ENCODE measurements at places on chromosomes 3 and 15.
A peak's percentile ranks its signal among the peaks of the same experiment; 100 is the strongest.

DNA sequence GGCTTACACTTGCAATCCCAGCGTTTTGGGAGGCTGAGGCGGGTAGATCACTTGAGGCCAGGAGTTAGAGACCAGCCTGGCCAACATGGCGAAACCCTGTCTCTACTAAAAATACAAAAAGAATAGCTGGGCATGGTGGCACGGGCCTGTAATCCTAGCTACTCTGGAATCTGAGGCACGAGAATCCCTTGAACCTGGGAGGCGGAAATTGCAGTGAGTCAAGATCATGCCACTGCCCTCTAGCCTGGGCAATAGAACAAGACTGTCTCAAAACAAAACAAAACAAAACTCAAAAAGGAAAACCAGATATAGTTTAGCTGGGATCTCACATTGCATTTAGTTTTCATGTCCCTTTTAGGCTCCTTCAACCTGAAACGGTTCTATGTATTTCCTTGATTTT is 2.9 kb upstream of the USP50 start:
- DNase-seq, result no peak

- no peak for DNase-seq
These were observed 306.6 kb upstream of the TGFBR2 start for GRCh38 chr3:30299674-30300385.

DNA sequence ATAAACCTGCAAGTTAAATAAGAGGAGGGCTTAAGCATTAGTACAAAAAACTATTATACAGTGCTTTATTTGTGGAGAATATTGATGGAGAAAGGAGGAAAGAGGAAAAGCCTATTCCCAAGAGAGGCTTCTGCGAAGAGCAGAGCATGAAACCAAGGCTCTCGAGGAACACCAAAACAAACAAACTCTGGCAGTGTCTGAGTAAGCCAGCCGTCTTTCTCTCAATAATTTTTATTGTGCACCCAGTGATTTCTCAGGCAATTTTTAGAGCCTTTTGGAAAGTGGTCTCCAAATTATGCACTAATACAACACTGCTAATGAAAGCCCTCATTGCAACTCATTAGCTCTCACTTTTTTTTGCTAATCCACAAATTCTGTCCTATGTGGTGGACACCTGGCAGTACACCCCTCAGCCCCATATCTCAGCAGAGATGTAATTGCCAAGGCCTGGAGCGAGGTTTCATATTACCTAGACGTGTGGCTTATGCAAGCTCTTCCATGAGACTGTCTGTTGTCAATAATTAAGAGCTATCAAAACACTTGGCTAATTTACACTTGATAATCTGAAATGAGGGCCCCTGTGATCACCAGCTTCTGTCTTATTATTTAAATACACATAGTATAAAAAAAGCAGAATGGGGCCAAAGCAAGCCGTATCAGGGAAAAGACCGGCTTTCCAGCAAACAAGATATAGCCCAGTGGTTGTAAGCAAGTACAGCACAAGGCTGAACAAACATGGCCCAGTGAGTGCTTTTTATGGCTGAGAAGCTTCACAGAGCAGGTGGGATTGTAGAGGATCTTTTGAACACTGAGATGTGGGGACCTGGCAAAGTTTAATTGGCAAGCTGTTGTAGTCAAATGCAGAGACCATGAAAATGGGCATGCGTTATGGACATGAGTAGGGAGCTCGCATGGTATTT is 216.9 kb downstream of the ROBO2 start:
- no peak for DNase-seq

DNA sequence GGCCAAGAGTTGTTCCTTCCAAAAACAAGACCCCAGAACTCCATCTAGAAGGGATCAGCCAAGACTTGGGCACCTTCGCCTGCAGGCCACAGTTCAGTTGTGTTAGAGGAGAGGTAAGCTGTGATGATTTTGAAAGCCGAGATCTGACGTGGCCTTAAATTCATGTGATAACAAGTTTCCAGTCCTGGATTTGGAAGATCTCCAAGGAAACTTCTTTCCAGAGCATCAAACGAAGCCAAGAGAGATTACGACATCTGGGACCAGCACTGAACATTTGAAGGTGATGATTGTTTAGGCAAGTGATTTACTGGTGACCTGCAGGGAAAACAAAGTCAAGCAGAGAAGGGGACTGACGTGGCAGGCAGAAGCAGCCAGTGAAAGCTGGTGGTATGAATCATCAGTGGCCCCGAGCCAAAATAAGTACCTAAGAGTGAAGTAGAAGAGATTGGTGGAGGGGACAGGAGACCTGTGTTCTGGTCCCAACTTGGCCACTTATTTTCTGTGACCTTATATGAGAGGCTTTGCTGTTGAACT is 339.0 kb upstream of the PROK2 start:
- no peak for DNase-seq

- no peak for DNase-seq
These were observed 7.9 kb downstream of the ACP3 start for GRCh38 chr3:132325103-132325606.

- DNase-seq, result no peak
These were observed 73.9 kb upstream of the KCNH8 start for GRCh38 chr3:19074257-19074900.

GRCh38 chr3:152058856-152059255 is 185.4 kb downstream of the SUCNR1 start:
- DNase-seq, result no peak

DNA sequence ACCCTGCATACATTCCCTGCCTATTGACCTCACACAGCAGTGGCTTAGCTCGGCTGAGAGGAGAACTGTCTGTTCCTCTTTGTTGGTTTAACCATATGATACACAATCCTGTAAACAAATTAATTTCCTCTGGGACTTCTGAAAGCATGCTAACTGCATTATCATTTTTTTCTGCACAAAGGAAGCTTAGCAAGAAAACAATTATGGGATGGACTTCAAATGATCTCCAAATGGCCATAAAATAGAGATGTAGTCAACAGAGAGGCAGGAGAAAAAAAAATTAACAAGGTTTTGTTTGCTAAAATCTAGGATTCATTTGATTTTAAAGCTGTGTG is 14.4 kb upstream of the TMC3 start:
- no peak for DNase-seq

DNA sequence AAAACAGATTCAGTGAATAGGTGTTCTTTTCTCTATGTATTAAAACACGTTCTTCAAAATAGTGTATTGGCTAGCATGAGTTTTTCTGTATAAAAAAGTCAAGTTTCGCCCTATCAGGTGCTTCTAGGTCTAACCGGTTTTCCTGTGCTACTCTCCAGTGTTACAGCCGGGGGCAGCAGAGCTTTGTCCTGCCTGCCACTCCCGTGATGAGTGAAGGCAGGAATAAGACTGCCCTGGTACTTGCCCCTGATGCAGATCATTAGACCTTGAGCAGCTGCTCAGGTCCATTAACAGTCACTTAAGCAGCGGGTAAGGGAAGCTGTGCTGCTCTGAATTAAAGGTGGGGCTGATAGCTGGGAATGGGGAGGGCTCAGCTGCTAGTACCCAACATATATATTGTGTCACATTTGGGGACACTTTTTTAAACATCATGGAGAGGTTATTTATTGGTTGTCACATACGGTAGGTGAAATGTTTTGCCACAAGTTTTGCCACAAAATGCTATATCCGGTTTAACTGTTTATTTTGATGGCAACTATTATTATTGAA is 1.3 kb upstream of the UNC13C start:
- no peak for DNase-seq

DNA sequence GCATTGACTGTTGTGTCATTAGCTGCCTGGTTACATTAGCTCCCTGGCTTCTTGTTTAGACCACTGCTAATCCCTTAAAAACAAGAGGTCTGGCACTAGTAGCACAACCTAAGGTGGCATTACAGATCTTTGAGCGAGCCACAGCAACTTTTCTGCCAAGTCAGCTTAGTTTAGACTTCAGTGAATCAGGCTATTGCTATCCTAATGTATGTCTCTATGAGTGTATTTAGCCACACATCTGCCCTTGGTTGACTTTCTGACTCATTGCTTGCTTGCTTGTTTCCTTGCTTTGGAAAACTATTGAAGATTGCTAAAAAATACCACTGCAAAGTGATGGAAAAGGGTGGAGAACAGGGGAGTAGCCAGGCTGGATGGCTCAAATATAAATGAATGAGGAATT is 50.2 kb downstream of the CHP1 start:
- no peak for DNase-seq

DNA sequence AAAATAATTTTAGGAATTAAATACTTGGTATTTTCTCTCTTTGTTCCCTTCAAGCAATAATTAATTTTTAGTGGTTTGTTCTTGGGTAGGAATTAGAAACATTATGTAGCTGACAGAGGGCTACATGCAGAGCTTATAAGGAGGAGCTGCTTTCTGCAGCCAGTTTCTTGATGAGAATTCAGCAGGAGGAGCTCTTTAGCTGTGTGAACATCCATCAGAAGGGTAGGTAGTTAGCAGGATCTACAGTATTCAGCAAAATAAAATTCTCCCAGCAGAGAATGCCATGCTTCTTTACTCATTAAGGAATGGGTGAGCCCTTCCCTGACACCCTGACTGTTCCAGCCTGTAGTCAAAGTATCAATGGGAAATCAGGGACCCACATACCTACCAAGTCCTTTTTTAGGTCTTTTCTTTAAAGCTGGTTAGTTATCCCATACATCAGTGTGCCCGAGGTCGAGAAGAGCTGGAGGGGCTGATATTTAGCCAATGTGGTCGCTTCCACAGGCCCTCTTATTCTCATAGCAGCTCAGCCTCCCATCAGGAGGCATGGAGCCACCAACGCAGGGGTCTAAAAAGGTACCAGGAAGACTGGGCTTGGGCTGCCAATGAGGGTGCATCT is 54.0 kb downstream of the KCNAB1 start:
- DNase-seq, result no peak

- no peak for DNase-seq
These were observed 968 bp upstream of the TMEM266 start for GRCh38 chr15:76058714-76059319.

- no peak for DNase-seq
These were observed 129.7 kb downstream of the NFKBIZ start for GRCh38 chr3:101979033-101979432.

DNA sequence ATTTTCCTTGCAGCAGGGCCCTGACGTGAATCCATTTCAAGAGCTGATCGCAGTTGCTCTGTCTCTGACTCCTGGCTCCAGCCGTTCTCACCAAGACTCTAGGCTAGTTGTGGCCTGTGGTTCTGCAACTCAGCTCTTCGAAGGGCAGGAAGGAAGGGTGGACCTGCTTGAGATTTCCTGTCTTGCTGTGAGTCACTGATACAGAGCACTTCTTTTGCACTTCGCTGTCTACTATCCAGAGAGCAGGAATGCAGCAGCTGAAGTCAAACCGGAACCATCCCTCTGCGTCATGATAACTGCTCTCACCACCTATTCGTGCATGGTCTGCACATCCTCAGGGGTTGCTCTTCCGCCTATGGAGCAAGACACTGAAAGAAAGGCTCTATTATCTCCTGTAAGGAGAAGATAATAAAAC is 59.7 kb downstream of the RAP2B start:
- DNase-seq, result peak; percentile 15

DNA sequence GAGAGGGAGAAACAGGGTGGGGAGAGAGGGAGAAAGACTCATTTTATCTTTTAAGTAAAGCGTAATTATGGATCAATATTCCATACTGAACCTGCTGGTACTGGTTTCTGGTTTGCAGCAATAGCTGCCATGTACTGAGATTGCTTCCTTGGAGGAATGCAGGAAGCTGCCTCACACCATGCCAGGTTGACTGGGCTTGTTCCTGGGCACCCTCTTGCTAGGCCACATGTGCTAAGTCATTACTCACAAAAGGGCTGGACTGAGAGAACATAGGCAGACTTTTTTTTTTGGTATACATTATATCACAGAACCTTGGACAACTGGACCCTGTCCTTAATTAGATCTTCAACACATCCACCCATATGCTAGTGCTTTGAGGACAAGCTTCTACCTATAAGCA is 193.4 kb downstream of the ZNF621 start:
- DNase-seq, result no peak

DNA sequence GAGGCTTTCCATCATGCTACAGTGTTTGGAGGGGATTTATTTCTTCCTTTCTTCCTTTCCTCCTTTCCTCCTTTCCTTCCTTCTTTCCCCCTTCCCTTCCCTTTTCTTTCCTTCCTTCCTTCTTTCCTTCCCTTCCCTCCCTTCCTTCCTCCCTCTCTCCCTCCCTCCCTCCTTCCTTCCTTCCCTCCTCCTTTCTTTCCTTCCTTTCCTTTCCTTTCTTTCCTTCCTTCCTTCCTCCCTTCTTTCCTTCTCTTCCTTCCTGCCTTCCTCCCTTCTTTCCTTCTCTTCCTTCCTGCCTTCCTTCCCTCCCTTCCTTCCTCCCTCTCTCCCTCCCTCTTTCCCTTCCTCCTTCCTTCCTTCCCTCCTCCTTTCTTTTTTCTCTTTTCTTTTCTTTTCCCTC is 127.2 kb downstream of the EPHA3 start:
- no peak for DNase-seq

DNA sequence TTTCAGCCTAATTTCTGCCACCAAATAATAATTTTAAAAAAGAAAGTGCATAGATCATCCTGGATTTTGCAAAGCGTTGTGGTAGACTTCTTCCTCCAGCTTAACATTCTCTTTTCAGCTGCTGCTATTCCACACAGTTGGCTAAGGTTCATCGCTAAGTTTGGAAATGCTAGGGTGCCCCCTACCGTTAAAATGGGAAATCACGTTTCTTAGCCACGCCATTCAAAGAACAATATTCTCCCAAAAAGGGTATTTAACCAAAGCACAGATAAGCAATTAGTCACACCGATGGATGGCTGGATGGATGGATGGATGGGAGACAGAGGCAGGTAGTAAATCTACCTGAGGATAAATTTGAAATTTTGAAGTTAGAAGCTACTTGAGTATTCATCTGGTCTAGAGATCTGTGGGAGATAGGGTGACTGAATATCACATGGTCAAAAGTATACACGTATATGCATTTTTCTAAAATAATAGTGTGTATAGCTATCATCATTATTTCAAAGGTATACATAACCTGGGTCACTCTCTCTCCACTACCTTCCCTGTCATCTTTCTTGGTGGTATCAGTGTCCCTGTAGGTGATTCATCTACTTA is 67.2 kb downstream of the EFHB start:
- DNase-seq, result peak; percentile 17

DNA sequence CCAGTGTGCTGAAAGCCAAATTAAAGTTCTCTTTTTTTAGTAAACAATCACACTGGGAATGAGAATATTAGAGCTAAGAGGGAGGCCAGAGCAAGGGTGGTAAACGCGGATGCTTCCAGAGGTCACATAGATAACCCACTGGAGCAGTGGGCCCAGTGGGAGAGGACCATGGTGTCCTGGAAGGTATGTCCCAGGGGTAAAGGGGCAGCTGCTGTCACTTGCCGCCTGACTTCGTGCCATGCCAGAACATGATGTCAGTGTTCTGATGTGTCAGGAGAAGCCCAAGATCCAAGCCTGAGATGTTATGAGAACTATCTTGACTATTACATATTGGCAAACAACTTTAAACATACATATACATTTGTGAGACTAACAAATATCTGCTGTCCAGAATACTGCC is 211.9 kb upstream of the IL12A start:
- DNase-seq, result no peak

- DNase-seq, result no peak
These were observed 17.0 kb downstream of the CA12 start for GRCh38 chr15:63364399-63365272.

- DNase-seq, result no peak
These were observed 4.2 kb downstream of the SLC28A1 start for GRCh38 chr15:84888639-84889038.

GRCh38 chr3:24220859-24221657 is 273.6 kb downstream of the THRB start:
- DNase-seq, result no peak

- DNase-seq, result no peak
These were observed 57.9 kb downstream of the ACAP2 start for GRCh38 chr3:195384952-195385351.

- no peak for DNase-seq
These were observed 79.7 kb downstream of the DENND4A start for GRCh38 chr15:65712415-65712814.

All from caudate nucleus (tissue), 63 donors.